Cardiac fibroblast (primary cell): ENCODE measurements at places on chromosomes 1 and 21.

DNA sequence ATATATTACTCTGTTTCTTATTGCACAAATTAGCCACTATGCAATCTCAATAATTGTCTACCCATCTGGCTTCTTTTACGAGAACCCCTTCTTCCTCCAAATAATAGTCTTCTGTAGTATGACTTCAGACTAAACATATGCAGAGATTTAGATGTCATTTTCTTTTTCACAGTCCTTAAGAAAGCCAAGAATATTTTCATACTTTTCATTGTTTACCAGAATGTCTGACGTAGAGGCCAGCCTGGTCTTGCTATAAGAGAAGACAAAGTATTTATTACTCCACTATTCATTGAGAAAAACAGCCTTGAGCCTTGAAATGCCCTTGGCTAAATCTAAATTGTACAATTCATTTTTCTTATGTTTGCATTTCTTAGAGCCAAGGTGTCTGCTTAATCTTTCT is 714.9 kb upstream of the CXADR start:
- DNase-seq: no peak

DNA sequence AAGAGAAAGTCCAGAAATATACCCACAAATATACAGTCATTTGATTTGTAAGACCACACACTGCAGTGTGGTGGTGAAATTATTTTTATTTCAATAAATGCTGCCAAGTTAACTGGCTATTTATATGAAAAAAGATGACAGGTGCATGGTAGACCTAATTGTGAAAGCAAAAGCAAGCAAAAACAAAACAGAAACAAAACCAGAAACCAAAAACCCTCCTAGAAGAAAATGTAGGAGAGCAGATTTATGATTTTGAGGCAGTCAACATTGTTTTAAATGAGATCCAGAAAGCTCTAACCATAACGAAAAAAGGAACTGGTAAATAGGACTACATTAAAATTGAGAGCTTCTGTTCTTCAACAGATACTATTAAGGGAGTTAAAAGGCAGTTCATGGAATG is 303.6 kb downstream of the PRDM2 start:
- no peak for DNase-seq

GRCh38 chr1:167679714-167680113 is 42.1 kb upstream of the MPZL1 start:
- no peak for DNase-seq

- DNase-seq: no peak
Observed at GRCh38 chr1:39488793-39489566, 2.5 kb upstream of the BMP8A start.

DNA sequence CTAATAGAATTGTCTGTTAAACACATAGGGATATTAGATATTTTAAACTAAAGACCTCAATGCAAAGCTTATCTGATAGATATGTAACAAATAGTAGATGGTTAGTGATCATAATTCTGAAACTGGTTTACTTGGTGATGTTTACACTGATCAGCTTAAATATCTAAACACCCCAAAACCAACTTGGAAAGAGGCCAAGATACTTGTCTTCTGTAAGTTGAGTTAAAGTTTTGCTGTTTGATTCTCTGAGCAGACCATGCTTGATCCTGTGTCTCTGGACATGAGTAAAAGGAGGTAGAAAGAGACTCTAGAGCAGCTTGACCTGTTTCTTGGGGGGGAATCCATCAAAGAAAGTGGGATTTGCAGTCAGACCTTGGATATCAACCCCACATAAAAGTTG is 107.5 kb downstream of the NEK7 start:
- DNase-seq: no peak

DNA sequence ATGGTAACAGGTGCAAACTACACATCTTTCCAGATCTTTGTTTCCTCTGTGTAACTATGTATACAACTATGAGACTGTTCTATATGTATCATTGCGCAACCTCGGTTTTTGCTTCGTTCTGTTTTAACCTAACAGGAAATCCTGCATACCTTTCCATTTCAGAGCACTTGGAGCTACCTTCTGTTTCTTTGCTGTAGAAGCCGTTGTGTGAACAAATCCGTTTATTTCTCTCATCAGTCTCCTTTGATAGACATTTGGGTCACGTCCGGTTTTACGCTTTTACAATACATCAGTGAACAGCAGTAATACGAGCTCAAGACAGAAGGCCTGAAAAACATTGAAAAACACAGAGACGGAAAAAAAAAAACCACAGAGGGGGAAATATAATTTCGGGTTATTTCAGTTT is 10.5 kb downstream of the ATP5IF1 start:
- DNase-seq: peak; percentile 53

GRCh38 chr1:209411491-209411929 is 172.0 kb upstream of the CAMK1G start:
- DNase-seq: peak; percentile 65

GRCh38 chr1:55707196-55707595 is 492.0 kb upstream of the USP24 start:
- DNase-seq: no peak

DNA sequence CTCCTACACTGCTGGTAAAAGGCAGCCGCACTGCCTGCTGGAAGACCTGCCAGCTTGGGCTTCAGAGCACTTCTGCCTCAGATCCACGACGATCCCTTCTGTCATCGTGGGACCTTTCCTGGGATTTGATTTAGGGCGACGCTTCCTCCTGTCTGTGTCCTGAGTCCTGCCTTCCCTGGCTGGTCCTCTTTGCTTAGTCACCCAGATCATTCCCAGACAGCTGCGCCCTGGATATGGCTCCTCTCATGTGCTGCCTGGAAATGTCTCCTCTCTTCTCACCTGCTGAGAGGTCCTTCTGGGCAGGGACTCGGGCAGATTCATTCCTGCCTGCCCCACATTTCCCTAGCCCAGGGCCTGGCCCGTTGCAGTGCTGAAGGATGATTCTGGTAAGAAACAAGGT is 72.4 kb upstream of the POU3F1 start:
- no peak for DNase-seq

DNA sequence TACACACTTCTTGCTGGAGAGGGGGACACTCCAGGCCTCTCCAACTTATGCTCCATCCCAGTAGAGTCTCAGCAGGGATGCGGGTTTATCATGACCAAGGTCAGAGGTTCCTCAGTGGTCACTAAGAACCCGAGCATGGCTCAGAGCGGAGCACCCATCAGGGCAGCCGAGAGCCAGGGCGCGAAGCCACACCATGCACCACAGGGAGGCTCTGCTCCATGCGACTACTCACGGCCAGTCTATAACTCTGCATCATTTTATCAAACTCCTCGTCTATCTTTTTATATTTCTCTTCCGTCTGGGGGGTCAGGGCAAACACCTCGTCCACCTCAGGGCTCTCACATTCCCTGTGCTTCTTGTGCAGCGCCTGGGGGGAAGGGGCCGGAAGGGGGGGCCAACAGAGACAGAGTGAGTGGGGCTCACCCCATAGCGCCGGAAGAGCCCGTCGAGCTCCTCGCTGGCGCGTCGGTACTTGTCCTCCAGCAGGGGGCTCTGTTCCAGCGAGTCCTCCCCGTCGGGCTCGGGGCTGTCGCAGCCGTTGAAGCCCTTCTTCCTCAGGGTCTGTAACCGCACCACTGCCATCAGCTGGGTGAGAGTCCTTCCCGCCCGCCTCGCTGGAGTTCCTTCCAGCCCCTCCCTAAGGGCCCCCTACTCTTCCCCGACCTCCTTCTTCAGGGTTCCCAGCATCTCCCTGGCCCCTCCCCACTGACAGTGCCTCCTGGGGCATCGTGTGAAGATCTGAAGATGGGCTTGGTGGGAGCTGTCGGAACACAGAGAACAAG is 20.0 kb downstream of the MEF2D start:
- DNase-seq: peak; percentile 67

DNA sequence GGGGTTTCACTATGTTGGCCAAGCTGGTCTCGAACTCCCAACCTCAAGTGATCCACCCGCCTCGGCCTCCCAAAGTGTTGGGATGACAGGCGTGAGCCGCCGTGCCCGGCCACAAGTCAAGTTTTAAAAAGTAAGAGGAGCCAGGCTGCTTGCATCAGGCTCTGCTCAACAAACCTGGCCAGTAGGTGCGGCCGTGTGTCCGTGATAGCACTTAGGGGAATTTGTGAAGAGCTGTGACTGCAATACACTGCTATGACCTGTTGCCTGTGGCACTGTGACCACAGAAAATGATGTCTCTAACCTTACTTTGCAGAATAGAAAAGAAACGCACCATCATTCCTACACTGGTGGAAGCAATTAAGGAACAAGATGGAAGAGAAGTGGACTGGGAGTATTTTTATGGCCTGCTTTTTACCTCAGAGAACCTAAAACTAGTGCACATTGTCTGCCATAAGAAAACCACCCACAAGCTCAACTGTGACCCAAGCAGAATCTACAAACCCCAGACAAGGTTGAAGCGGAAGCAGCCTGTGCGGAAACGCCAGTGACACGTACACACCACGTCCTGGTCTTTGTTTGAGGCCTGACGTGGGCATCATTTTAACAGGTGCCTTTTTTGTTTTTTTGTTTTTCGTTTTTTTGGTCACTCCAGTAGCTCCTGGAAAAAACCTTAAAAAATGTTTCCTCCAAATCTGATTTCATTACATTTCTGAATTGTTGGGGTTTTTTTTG is 16.7 kb downstream of the C1orf174 start:
- no peak for DNase-seq

GRCh38 chr1:77015748-77016341 is 148.6 kb downstream of the ST6GALNAC5 start:
- DNase-seq: no peak

- peak; percentile 63 for DNase-seq
Observed at GRCh38 chr1:60874718-60875117, 207.6 kb upstream of the NFIA start.

DNA sequence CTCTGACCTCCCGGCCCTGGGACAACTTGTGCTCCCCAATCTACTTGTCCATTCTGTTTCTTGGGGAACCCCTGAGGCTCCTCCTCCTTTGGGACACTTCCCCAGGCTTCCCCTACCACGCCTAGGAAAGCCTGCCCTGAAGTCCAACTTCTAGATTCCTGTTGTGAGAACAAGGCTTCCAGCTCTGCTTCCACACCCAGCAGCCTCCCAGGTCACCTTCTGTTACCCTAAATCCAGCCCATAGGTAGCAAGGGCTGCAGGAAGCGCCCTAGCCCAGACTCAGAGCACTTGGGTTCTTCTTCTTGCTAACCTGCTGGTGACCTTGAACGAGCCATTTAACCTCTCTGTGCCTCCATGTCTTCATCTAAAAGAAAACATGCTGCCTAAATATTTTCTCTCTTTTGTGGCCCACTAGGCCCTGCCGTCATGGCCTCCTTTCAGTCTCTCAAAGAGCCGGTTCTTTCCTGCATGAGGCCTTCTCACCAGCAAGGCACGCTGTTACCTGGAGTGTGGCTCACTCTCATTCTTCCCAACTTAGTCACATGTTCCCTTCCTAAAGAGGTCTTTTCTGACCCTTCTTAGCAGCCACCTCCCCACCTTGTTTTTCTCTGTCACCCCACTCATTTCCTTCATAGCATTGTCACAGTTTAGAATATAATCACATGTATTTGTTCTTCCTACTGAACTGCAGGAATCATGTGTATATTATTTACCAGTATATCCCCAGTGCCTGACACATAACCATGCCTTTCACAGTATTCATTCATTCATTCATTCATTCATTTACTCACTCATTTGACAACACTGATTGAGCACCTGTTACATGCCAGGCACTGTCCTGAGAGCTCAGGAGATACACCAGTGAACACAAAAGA is 1.4 kb downstream of the CAPN2 start:
- no peak for DNase-seq

- no peak for DNase-seq
Observed at GRCh38 chr1:31510853-31511789, 65.2 kb upstream of the TINAGL1 start.
